ENCODE measurements at places on chromosomes 5 and 9.
A peak's percentile ranks its signal among the peaks of the same experiment; 100 is the strongest.

DNA sequence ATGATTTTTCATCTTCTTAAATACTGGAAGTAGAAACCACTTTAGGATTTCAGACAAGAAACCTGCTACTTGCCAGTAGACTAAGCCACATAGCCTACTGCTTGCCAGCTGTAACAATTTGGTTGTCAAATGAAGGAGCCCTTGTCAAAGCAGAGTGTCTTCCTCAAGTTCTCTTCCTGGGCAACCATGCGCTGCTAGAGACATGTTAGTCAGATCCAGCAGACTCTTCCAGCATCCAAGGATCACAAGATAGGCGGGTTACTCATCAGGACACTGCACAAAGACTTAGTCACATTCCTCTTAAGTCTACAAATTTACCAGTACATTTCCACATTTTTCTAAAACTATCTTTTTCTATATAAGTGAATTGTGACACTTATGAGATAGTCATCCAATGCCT is 24.4 kb downstream of the SKIC3 start:
- peak; percentile 63 for DNase-seq

- DNase-seq = peak; percentile 29
Measured at GRCh38 chr5:34598177-34598794, 57.8 kb upstream of the RAI14 start.

- DNase-seq = no peak
Measured at GRCh38 chr5:131980696-131981095, 30.8 kb downstream of the ACSL6 start.

DNA sequence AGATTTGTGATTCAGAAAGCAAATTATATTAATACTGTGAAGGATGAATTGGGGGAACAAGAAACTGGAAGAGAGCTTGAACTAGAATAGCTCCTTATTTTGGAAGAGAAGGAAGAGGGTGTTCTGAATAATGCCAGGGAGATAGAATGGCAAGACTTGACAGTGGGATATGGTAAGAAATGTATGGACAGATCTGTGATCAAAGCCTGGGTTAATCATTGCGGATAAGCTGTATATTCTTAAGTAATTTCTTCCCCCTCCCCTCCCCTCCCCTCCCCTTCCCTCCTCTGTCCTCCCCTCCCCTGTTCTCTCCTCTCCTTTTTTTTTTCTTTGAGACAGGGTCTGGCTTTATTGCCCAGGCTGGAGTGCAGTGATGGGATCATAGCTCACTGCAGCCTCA is 10.1 kb upstream of the IL6ST start:
- DNase-seq = no peak

DNA sequence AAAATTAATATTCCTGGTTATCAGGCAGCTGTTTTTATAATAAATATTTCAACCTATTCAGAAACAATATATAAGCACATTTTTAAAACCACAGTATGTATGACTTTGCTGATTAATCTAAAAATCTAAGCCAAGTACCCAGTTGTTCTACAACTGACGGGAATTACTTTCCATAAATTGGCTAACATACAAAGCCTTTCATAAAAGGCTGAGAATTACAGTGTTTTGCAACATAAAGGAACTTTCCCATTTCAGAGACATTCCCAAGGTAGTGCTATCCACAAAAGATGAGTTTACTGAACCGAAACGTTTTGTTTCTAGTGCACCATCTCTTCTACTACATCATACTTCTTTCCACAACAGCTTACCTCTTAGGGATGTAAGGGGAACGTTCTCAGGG is 7.2 kb downstream of the RNF145 start:
- no peak for DNase-seq

- DNase-seq = no peak
Measured at GRCh38 chr9:131411719-131412681, 18.1 kb downstream of the PRRC2B start.

DNA sequence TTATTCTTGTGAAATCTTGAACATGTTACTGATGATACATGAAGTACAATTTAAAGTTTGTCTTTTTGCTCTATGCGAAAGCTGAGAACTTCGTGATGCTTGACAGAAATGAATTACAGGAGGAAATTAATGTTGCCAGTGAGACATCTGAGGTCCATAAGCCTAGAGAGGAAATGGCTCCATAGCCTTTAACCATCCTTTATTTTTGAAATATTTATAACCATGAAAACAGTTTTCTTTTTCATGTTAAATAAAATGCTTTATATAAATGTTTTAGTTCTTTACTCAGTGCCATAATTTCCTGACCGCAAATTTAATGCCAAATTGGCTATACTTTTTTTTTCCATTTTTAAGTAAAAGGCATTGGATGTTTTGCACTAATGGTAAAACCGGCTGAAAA is 29.1 kb downstream of the F2RL2 start:
- DNase-seq = no peak

- no peak for DNase-seq
Measured at GRCh38 chr5:32996336-32996735, 285.2 kb downstream of the NPR3 start.

- DNase-seq = no peak
Measured at GRCh38 chr9:79134654-79135053, 437.1 kb upstream of the TLE4 start.

- no peak for DNase-seq
Measured at GRCh38 chr5:1343315-1343751, 1.6 kb downstream of the CLPTM1L start.

- DNase-seq = no peak
Measured at GRCh38 chr5:58040846-58041245, 419.0 kb downstream of the PLK2 start.

GRCh38 chr5:102975457-102976182 is 144.3 kb downstream of the GIN1 start:
- DNase-seq = no peak

DNA sequence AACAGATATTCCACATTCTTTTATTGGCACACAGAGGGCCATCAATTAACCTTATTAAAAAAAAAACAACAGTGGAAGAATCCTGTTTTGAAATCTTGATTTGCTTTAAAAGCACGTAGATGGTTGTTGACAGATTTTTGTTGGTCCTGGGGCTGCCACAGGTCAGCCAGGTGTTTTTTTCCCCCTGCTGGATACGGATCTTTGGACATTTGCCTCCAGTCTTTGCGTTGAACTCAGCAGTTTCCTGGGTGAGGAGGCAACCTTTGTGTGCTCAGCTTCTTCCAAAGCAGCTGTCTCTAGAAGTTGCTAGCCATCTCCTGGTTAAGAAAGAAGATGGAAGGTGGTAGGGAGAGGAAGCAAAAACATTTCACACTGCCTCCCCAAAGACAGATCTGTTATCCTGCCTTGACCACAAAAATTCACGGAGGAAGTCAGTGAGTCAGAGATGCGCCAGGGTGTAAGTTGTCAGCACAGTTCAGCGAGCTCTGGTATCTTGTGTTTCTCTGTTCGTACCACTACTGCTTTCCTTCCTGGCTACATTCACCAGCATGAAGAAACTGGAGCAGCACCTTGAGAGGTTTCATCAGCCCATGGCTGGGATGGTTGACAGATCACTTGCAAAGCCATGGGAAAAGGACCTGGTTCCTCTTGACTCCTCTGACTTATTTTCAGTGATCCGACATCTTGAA is 207.3 kb downstream of the ARHGAP26 start:
- DNase-seq = peak; percentile 81

GRCh38 chr5:178396796-178397720 is 164.5 kb upstream of the PHYKPL start:
- no peak for DNase-seq

- DNase-seq = peak; percentile 8
Measured at GRCh38 chr9:78620764-78621163, 323.8 kb downstream of the PSAT1 start.

Data from inflammatory macrophage (primary cell).